ENCODE measurements at places on chromosomes 12 and 14.
A peak's percentile ranks its signal among the peaks of the same experiment; 100 is the strongest.

- peak; percentile 96 for DNase-seq
Measured at GRCh38 chr12:108731866-108732461, 646 bp upstream of the CORO1C start.

DNA sequence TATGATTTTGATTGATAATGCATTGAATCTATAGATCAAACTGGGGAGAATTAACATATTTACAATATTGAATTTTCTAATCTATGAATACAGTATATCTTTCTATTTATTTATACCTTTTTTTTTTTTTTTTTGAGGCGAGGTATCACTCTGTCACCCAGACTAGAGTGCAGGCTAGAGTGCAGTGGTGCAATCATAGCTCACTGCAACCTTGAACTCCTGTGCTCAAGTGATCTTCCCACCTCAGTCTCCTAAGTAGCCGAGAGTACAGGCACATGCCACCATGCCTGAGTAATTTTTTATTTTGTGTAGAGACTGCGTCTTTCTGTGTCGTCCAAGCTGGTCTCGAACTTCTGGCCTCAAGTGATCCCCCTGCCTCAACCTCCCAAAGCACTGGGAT lies 20.4 kb downstream of the LTBR start:
- DNase-seq, result no peak

DNA sequence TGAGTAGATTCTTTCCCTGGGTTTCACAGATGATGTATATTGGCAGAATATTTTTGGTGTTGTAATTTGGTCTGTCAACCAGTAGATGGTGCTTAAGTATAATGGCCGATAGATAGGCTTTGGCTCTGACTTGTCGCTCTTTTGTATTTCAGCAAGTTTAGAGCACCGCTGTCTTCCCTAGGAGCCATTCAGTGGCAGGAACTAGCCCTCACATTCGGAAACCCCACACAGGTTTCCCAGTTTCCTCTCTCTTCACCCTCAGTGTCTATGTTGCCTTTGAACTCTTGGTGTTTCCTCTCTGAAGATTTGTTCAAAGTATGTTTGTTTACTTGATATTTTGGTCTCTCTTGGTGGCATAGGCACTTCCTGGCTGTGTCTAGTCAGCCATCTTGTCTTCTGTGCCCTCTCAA lies 102.2 kb downstream of the GPHN start:
- no peak for DNase-seq

DNA sequence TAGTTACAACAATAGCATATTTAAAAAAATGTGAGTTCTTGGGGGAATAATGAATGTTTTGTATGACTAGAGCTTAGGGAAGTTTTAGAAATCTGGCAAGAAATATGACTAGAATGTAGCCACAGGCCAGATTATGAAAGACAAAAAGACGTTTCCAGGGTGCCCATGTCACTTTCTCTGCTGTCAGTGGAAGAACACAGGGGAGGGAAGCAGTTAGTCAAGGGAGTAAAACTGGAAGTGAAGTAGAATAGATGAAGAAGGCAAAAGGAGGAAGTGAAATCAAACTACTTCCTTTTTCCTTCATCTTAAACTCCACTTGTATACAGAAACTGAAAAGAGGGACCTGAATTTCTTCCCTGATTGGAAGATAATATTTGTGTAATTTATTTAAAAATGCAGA lies 81.2 kb upstream of the ATP2B1 start:
- DNase-seq, result peak; percentile 73

DNA sequence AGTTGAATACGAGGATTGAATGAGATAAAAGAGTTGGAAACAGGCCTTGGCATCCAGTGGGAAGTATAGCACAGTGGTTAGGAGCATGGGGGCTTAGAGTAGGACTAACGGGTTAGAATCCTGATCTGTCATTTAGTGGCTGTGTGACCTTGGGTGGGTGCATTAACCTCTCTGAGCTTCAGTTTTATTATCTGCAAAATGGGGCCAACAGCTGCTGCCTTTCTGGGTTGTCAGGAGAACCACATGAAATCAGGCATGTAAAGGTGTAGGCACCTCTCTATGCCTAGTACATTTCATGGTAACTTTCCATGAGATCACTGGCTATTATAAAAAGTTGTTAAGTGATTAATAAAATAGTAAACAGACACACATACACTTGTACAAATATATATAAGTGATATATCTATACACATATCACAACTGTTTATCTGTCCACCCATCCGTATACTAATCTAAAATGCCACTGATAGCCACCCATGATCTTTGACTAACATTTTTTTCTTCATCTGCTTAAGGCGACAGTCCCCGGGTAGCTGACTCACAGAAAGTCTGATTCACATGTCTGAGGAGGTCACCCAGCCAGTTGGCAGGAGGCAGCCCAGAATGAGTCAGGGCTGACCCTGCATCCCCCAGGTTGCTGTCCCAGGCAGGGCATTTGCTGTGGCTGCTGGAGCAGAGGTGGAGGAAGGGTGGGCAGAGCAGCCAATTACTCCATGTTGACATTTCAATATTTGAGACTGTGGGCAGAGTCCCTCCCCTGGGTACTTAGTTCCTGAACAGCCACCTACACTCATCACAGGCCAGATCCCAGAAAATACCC lies 125.6 kb upstream of the NOS1 start:
- DNase-seq, result peak; percentile 55

DNA sequence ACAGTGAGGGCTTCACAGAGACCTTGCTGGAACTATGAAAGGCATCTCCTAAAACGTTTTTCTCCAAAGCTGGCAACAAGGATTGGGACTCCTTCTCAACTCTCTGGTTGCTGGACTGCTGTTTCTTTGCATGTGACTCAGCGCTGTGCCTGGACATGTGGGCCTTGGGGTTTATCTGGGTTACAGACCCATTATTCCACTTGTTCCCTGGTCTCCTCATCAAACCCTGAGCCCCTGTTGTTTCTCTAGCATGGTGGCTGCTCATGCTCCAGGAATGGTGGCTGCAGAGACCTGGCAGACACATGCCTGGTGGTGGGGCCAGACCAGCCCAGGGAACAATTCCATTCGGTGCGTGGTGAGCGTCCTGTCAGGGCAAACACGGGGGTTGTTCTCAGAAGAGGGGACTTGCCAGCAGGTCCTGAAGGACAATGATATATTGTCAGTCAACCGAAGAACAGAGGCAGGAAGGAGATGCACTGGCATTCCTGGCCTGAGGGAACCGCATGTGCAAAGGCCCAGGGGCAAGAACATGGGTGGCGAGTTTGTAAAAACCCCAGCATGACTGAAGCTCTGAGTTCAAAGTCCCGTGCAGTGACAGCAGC lies 320.1 kb upstream of the RTL1 start:
- DNase-seq, result no peak

GRCh38 chr12:51888316-51889215 lies 663 bp downstream of the ANKRD33 start:
- no peak for DNase-seq

Data from AG10803 (cell line).